T-cell (primary cell): ENCODE measurements at places on chromosomes 12 and 14.

- DNase-seq = no peak
These were observed 2.1 kb upstream of the ARHGAP5 start for GRCh38 chr14:32074887-32075572.

DNA sequence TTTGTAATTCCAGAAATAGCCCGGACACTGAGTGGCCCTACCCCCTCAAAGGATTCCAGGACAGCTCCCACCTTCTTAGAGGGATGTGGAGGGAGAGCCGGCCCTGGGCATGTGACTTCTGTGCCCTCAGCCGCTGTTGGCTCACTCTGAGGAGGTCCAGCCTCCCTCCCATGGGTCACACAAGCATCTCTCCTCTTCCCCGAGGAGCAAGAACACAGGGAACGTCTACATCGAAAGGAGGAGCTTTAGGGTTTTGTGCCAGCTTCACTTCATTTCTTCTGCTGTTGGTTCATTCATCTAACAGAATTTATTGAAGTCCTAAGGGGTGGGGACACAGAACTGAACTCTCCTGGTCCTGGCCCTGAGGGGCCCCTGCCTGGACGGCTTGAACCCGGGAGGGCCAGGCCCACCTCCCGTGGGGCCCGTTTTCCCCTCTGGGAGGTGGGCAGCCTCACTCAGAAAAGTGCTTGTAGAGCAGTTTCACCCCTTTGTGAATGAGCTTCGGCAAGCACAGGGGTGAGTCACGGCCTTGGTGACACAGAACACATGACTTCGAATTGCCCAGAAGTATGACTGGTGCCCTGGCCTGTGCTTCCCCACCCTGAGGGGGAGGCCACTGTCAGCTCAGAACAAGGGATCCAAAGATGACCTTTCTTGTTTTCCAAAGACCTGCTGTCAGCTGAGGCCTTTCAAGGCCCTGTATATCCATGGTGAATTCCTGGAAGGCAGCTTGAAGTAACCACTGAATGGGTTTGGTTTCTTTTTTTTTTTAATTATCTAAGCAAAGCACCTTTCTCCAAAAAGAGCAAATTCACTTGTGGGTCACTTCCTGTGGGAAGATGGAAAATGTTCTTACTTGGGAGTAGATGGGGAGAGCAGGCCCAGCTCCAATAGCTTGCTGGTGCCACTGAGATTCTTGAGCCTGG, 39.2 kb downstream of the NFKBIA start:
- DNase-seq = no peak

DNA sequence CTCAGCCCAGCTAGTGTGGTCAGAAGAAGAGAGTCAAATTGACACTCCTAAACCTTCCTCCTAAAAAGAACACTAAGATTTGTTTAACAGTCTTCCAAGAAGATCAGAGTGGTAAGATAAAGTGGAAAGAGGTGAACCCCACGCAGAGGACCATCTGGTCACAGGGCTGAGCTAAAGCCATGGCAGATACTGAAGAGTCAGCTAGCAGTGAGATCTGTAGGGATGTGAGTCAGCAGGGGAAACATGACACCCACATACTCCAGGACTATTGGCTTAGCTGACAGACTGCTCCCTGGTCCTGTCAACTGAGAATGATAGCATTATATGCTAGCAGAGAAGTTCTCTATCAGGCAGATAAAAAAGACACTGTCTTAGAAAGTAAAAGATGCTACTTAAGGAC, 269.4 kb upstream of the ALG10 start:
- no peak for DNase-seq

- no peak for DNase-seq
These were observed 116.2 kb upstream of the ATP2B1 start for GRCh38 chr12:89824822-89825221.

DNA sequence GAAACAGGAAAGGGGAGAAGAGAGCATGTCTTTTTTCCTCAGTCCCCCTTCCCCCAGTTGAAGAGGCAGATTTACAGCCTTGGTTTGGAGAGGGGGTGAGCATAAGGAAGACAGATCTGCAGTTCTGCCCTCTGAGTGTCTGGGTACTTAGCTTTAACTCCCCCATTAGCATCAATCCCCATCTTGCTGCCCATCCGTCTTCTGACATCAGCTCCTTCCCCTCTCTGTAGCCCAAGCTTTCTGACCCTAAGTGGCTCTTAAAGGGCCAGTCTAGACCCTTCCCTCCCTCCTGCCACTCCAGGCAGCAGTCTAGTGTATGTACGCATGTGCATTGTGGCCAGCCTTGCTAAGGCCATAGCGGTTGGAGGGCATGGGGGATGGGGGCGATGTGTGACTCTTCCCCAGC, 7.3 kb downstream of the GPR84 start:
- no peak for DNase-seq

DNA sequence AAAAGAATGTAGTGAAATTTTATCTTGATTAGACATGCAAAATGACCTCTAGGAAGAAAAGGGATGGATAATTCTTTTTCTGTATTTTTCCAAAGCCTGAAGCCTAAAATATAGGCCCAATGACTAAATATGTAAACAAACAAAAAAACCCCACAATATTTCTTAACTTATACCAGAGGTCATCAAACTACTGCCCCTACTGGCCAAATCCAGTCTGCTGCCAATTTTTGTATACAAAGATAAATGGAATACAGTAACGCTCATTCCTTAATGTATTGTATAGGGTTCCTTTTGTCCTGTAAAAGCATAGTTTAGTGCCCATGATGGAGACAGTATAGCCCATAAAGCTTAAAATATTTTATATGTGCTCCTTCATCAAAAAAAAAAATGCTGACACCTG, 145.7 kb upstream of the ALG10 start:
- no peak for DNase-seq

DNA sequence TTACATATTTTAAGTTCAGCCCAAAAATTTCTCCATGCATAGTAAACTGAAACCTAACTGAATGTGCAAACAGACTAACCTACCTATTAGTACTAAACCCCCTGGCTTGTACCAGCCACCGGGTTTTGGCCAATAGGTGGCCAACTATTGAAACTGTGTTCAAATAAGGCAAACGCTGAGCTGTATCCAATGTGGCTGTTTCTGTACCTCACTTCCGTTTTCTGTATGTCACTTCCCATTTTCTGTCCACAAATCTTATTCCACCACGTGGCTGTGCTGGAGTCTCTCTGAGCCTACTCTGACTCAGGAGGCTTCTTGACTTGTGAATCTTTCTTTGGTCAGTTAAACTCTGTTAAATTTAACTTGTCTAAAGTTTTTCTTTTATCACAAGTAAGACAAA, 6.0 kb upstream of the FBXO34 start:
- DNase-seq = no peak

DNA sequence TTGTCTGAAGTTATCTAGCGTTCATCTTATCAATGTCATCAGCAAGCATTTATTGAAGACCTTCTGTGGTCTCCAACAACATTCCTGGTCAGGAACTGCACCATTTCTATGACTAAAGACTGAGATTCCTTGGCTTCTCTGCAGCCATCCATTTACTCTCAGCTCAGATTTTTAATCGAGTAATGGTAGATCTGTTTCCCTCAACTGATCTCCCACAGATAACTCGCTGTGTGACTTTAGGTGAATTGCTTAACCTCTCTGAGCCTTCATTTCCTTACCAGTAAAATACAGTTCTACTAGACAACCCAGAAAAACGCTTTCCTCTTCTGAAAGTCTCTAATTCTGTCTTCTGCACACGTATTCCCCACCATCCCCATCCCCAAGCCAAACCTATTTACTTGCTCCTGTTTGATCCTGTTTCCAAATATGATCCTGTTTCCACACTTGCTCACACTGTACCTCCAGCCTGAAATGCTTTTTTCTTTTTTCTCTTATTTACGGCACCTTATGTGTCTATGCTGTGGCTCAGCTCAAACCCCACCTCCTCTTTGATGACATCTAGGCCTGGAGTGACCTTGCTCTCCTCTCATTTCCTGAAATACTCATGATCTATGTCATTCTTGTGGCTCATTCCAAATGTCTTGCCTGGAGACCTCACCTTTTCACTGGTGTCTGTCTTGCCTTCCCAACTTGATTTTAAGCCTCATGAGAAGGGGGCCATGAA, 21.8 kb downstream of the PLXNC1 start:
- no peak for DNase-seq

DNA sequence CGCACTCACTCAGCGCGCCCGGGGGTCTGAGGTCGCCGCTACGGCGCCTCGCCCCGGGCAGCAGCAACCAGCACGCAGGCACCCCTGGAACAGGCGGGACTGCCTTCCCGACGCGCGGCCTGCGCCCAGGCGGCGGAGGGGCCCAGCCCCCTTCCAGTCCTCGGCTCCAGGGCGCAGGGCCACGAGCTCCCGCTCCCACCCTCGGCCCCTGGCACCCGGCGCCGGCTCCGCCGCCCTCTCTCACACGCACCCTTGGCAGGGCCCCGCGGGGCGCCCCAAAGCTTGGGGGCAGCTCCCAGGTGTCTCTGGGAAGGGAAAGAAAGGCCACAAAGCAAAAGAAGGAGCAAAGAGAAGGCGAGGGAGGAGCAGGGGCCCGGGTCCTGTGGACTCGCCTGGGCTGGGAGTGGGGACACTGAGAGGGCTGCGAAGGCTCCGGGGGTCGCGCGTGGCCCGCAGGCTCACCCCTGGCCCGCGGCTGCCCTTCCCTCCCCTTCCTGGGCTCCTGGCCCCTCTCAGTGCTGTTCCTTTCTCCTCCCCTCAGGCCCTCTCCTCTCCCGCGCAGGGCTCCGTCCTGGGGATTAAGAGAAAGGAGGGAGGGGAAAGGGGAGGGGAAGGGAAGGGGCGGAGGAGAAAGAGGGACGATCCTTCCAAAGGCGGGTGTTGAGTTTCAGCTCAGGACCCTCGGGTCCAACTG, 907 bp upstream of the EFS start:
- no peak for DNase-seq

- DNase-seq = peak; percentile 91
These were observed at the start of gene TRAF3 for GRCh38 chr14:102776761-102777710. Gene TRAF3 (plus strand): TSS chr14:102777449. CDS start chr14:102870202, 92,753 bp downstream.

GRCh38 chr14:94127330-94127729, 2.1 kb downstream of the IFI27L2 start:
- no peak for DNase-seq

DNA sequence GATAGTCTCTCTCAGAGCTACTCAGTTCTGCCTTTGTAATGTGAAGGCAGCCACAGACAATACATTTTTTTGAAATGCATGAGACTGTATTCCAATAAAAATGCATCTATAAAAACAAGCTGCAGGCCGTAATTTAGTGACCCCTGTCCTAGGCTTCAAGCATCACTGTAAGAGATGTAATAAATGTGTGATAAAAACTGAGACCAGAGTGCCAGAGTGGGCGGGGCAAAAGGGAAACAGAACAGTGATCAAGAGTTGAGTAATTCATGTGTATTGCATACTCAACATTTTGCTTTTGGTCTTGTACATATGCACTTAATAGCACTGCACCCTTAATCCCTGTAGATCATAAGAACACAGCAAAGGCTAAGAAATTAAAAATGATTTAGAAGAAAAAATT, 743.5 kb downstream of the DIO2 start:
- DNase-seq = no peak

DNA sequence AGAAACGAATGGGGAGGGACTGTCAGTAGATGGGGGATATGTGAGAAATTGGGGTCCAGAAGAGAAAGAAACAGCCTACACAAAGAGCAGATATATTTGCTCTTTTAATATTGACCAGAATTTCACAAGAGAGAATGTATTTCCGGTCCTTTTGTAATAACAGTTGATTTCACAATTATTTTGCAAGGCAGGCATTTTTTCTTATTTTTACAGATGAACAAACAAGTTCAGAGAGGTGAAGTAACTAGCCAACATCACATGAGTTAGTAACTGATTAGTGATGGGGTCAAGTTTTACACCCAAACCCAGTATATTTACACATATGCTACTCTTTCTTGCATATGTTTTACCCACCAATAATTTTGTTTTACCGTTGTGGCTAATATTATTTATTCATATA, 188.2 kb downstream of the NAV3 start:
- DNase-seq = no peak

DNA sequence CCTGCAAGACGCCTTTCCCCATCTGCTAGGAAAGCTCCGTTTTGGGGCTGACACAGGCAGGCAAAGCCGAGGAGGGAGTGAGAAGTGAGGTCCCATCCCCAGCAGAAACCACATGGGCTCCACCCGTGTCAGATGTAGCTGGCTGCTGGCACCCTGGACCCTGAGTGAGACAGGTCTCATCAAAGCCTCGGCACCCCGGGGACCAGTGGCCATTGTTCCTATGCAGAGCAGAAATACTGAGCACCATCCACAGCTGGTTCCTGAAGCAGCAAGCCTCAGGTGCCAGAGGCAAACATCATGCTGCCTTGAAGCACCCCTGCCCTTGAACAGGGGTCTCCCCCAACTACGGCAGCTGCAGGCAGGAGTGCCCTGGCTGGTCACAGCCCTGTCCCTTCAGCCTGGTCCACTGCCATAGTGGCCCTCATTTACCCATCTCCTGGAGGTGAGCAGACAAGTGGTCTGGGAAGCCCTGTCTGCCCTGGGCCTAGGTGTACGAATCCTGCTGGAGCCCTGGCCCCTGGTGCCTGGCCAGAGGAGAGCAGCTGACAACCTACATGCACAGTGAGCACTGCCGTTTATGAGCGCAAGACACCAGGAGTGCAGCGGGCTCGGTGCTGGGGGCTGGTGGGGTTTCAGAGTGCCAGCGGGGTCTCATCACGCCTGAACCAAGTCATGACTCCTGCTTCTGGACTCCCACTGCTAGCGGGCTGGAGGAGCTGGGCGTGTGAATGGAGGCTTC, 289.8 kb upstream of the RTL1 start:
- DNase-seq = no peak

DNA sequence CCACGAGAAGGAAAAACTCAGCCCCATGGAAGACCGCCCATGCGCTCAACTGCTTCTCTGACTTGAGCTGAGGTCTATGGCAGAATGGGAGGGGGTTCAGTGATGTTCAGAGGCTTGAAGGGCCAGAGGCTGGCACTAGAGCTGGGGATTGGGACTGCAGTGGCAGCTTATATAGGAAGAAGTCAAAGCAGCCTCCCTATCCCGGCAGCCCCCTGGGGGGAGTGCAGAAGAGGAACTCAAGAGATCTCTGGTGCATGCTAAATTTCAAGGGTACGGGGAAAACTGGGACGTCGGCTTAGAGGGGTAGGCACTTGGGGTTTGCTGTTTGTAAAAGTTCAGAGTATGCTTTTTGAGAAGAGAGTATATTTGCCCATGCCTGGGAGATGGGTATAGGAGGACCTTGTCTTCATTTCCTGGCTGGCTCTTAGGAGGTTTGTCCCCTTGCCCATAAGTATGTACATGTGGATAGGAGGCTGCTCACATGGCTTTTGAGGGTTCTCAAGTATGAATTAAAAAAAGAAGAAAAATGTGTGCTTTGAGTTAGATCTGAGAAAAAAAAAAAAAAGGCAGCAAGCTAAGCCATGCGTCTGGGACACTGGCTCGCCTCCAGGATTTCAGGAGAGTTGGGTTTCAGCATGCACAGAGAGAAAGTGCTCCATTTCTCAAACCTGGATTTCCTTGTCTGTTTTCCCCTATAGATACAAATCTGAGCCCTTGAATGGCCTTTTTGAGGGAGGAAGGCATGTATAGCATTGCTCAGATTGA, 3.2 kb upstream of the MEG3 start:
- DNase-seq = no peak

GRCh38 chr14:87013583-87013982, 979.4 kb downstream of the GALC start:
- no peak for DNase-seq

DNA sequence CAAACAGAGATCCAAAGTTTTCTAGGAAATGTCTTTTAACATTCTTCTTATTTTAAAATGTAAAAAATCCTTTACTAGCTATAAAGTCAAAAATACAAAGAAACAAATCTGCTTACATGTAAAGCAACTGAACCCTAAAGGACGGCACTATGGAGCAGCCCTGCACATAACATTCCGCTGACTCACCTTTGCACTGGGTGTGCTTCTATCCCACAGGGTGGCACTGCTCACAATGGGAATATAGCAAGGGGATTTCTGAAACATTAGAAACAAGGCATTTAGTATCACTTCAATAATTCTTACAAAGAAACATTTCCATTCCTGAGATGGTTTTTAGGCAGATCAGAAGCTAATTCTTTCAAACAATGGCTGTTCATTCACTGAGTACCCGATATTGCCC, 94.3 kb downstream of the C12orf42 start:
- no peak for DNase-seq
